ENCODE measurements at places on chromosomes 12 and 14.

GRCh38 chr14:29454026-29454693, 473.5 kb downstream of the PRKD1 start:
- DNase-seq = no peak

GRCh38 chr14:32473464-32473855, 144.4 kb downstream of the AKAP6 start:
- no peak for DNase-seq

GRCh38 chr12:26761775-26762174, 71.2 kb downstream of the ITPR2 start:
- no peak for DNase-seq

- no peak for DNase-seq
Measured at GRCh38 chr12:44775901-44776300, 100.2 kb downstream of the NELL2 start.

DNA sequence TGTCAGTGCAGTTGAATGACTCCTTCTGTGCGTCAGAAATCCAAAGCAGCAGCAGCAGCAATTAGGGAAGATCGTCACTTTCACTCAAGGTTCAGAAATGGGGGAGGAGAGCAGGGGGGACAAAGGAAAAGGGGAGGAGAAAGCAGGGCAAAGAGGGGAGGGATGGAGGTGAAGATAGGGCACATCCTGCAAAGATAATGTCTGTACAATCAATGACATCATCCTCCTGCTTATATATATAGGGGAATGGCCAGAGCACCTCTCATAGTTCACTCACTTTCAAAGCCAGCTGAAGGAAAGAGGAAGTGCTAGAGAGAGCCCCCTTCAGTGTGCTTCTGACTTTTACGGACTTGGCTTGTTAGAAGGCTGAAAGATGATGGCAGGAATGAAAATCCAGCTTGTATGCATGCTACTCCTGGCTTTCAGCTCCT, at the start of gene NTS:
Gene NTS, plus strand, starts transcription at position 265 of the 431 bp plus-strand sequence. Its CDS starts 109 bp downstream, at position 374.
- DNase-seq = peak; percentile 66

- no peak for DNase-seq
Measured at GRCh38 chr14:21095430-21096205, 2.8 kb downstream of the ZNF219 start.

DNA sequence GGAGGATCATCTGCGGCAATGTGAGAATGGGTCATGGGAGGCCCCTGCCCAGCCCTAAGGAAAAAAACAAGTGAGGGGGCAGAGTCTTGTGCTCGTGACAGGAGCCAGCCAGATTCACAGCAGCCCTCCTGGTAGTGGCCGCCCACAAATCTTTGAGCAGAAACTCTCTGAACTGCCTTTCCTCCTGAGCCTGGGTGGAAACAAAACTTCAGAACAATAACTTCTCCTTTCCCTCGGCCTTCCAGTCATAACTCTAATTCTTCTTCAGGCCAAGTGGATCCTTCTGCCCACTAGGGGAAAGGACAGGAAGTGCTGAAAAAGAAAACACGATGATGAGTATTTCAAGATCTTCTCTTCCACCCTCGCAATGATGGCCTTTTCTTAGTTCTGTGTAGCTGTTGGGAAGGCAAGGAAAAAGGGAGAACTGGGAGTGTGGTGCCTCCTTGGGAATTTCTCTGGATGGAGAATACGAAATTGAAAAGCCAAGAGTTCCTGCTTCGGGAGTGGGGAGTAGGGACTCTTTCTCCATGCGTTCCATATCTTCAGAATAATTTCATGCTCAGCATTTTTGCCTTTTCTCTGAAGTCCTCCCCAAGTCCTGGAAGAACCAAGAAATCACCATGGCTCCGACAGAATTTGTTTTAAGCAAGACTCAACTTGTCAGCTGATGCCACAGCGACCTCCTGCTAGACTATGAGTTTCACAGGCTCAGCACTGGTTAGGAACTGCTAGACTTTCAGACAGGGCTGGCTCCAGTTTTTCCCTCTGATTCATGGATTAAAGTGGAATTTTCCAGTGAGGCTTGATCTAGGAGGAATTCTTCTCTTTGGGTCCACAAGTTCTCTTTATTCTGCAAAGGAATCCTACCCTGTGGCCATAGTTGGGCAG, 188.9 kb downstream of the CAND1 start:
- DNase-seq = peak; percentile 74

GRCh38 chr14:29722831-29723230, 204.8 kb downstream of the PRKD1 start:
- no peak for DNase-seq

- DNase-seq = no peak
Measured at GRCh38 chr12:27911397-27911796, 61.1 kb downstream of the PTHLH start.

DNA sequence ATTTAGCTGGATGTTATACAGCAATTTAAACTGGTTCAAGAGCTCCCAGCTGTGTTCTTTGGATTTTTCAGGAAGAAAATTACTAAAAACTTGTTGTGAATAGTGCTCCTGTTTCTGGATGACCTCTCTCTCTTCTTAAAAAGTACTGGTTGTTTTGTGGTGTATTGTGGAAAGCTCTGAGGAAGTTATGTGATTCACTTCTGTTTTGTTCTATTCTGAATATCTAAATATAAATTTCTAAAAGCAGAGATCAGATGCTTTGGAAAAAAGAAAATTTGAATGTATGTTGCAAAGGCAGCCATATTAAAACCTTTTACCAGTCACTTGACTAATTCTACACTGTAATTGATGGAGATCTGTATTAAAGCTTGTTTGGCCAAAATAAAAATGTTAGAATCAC, 3.4 kb upstream of the C3AR1 start:
- no peak for DNase-seq

DNA sequence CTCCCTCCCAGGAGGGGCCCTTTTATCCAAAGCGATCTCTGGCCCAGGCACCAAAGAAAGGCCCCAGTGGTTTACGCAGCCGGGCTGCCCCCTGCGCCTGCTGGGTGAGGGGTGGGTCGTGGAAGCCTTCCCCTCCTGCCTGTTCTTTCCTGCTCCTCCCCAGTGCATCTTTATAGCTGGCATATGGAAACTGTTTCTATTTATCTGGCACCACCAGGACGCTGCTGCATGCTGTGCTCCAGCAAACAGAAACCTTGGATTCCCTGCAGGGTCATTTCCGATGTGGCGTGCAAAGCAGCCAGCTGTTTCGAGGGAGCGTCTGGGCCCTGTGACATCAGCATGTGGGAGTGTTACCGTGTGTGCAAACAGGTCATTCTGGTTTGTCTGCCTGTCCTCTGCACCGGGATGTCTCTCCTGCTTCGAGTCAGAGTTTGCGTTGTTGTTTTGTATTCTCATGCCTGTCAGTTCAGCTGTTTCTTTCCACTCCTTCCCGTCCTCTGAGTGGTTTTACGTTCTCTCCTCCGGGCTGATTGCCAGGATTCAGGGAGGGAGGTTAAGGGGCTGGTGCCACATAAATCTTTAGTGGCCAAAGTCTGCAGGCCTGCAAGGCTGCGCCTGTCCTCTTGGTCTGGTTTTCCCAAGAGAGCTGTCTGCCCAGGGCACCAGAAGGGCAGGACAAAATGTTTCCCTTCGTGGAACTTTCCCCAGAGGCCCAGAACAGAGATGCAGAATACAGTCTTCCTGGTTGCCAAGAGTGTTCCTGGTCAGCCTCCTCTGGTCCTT, 24.6 kb downstream of the TPCN1 start:
- DNase-seq = peak; percentile 84

GRCh38 chr12:6301721-6302120, 8.8 kb upstream of the PLEKHG6 start:
- no peak for DNase-seq

- peak; percentile 43 for DNase-seq
Measured at GRCh38 chr14:78131201-78131600, 39.0 kb upstream of the NRXN3 start.

DNA sequence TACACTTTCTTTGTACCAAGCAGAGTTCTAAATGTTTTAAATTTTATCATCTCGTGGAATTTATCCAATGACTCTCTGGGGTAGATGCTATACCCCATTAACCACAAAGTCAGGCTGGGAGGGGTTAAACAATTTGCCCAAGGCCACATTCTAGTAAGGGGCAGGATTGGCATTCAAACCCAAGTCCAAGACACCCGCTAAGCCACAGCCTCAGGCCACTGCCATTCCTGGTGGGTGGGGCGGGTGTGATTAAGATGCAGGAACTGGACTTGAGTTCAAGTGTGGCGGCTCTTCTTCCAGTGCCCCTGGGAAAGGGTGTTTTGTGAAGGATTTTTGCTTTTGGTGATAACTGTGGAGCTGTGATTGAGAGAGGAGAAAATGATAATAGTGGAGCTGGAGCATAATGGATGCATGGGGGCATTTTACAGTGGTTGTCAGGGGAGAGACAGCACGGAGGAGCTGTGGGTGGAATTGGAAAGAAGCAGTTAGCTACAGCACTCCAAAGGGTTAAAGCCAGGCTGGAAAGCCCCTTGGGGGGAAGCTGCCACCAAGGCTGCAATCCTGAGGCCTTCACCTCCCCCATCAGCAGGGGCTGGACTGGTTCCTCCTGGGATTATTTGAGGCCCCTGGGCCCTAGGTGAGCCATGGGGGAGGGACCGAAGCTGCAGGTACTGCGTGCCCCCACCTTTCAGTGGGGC, 1.0 kb upstream of the VRTN start:
- DNase-seq = no peak

DNA sequence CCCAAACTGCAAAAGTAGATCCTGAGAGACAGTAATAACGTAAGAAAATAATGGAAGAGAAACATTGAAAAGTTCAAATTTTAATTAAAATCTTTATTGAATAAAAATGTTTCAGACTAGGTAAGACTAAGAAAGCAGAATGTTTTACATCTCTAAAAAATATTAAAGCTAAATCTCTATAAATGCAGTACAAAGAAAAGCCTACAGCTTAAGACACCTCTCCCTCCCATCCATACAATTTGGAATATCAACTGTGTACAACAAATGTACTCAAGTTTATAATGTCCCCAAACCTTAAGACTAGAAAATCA, 8.5 kb upstream of the CERS5 start:
- no peak for DNase-seq

- peak; percentile 56 for DNase-seq
Measured at GRCh38 chr12:10082117-10082874, 16.5 kb downstream of the CLEC1A start.

DNA sequence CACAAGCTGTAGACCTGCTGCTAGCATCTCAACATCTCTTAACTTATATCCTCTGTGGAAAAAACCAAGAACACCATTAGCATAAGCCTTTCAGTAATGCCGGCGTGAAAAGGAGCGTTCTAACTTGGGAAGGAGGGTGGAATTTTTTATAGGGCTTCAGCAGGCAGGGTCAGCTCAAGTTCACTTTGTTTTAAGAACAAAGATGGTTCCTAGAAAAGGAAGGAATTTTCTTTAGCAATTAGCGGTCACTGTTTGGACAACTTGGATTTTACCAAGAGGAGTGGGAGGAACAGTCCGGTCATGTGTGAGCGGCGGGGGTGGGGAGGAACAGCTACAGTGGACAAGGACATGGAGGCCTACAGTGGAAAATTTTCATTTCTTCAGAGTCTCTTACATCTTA, 35.9 kb downstream of the BBS10 start:
- DNase-seq = no peak

DNA sequence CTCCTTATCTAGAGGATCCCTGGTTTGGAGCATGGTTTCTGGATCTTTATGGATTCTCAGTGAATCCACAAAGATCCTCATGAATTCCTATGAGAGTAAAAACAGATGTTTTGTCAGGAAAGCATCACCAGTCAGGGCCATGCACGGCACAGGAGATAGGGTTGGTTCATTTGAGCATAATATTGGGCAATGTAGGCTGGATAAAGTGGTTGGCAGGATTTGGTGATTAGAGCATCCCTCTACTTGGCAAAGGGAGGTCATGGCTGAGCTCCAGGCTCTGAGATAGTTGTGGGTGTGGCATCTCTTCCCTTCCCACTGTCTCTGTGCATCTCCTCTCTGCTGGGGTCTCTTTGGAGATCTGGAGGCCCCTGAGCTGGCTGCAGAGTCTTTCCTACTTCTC, 149.8 kb downstream of the DACT1 start:
- DNase-seq = no peak

DNA sequence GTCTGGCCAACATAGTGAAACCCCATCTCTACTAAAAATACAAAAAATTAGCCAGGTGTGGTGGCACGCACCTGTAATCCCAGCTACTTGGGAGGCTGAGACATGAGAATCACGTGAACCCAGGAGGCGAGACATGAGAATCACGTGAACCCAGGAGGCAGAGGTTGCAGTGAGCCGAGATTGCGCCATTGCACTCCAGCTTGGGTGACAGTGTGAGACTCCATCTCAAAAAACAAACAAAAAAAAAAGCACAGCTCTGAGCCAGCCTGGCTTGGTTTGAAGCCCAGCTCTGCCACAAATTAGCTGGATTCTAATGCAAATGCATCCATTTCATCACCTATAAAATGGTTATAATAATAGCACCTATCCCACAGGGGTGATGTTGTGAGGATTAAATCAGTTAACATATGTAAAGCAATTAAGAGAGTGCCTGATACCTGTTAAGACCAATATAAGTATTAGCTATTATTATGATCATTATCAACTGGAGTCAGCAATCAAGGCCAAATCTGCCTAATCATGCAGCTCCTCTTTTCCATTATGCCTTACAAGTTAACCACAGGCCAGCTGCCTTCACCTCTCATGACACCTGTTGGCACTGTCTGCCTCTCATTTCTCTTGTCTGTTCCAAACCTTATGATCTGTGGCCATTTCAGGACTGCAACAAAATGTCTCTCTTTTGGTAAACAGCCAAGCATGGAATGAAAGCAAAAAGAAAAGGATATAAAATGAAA, 2.1 kb downstream of the GNPTAB start:
- no peak for DNase-seq

DNA sequence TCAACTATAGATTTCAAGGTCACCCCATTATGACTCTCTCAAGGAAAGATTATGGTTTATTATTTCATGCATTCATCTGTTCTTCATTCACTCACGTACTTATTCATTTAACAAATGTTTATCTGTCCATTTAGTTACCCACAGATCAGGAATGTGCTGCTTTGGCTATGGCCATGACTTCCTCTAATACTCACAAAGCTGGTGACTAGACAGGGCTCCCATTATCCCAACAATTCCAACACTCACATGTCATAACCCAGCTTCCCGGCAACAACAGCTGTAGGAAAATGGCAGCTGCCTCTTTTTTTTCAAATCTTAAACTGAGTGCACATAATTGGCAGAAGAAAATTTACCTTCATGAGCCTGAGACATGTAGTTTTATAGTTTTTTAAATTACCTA, 190.8 kb upstream of the CCDC196 start:
- DNase-seq = no peak

DNA sequence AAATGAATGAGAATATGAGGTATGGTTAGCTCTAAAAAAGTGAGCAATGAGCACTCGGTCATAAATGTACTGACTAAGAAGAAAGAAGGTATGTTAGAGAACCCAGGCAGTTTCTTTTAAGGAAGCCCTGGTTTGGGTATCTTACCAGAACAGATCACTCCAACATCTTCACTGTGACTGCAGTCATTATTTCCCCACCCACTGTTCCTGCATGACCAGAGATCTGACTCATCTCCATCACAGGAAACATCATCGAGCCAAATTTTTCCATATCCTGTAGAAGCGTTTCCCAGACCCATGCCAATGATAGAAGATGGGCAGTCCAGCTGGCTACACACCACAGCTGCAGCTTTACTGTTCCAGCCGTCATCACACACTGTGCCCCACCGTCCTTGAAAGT, 48.0 kb downstream of the CD163L1 start:
- no peak for DNase-seq
